Neural progenitor cell (in vitro differentiated cells): ENCODE measurements at places on chromosomes 11 and 22.
A peak's percentile ranks its signal among the peaks of the same experiment; 100 is the strongest.

DNA sequence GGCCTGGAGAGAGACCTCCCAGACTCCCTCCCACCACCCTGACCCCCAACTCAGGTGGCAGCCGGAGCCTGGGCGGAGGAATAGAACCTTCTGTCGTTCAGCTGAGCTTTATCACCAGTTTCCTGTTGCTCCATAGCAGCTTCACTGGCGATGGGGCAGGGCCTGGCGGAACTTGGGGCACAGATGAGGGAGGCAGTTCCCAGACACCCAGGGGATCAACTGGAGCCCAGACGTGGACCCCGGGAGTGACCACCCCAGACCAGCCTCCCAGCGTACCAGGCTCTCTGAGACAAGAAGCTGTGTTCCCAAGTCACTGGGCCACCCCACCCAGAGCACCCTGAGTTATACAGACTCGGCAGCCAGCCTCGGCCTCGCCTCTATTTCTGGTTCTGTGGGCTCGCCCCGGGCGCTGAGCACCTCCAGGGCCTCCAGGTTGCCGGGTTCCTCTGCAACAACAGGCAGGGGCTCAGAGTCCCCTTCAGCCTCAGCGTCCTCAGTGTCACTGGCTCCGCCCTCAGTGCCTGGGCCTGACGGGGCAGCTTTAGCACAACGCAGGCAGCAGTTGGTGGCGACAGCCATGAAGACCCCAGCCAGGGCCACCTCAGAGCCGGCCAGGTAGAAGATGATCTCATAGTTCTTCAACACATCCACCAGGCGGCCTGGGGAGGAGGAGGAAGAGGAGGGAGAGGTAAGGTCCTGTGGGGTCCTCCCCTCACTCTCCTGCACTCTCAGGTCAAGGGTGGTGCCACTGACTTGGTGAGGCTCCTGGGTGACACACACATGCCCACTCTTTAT lies 5.7 kb downstream of the SLC16A8 start:
- DNase-seq: no peak

- DNase-seq: no peak
Observed at GRCh38 chr11:73249304-73249703, 22.8 kb upstream of the P2RY6 start.

GRCh38 chr11:123255909-123256308 lies 60.9 kb upstream of the CLMP start:
- peak; percentile 77 for DNase-seq

DNA sequence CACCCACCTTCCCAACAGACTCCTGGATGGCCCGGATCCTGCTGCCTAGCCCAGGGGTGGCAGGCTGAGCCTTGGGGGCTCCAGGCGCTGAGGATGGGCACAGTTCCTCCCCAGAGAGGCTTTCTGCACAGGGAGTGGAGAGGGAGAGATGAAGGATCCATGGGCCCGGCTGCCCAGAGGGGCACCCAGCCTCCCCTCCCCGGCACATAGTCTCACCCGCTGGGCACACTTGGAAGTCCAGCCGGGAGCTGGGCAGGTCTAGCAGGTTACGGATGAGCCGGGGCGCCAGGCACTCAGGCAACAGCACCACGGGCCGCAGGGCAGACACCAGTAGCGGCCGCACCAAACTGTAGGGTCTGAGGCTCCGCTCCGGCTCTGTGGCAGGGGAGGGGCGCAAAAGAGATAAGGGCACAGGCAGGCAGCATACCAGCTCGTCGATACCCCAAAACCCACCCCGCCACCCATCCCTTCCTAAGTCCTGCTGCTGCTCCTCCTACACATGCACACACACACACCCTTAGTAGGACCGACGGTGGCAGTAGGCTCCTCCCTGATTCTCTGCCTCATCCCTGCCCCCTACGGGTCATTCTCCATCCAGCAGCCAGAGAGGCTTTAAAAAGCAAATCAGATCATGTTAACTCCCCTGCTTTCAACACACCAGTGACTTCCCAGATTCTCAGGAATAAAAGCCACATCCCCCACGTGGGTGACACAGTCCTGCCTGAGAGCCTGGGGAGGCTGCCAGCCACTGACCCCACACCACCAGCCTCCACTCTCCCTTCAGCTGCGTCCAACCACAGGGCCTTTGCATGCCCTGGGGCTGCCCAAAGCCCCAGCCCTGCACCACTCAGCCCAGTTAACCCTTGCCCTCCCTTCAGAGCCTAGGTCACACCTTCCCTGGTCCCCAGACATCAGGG lies 6.5 kb upstream of the MFNG start:
- DNase-seq: peak; percentile 70

DNA sequence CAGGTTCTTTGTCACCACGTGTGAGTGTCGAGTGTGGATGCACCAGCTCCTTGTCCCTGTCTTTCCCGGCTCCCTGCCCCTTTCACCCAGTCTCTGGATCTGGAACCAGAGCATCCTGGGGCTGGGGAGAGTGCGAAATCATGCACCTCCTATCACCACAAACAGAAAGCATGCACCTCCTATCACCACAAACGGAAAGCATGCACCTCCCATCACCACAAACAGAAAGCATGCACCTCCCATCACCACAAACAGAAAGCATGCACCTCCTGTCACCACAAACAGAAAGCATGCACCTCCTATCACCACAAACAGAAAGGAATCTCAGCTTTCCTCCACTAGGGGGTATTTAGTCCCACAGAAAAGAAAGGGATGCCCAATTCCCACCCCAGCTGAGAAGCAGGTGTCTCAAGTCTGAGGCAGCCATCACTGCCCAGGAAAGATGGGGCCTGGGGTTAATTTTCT lies 5.9 kb upstream of the GLB1L3 start:
- DNase-seq: peak; percentile 52

DNA sequence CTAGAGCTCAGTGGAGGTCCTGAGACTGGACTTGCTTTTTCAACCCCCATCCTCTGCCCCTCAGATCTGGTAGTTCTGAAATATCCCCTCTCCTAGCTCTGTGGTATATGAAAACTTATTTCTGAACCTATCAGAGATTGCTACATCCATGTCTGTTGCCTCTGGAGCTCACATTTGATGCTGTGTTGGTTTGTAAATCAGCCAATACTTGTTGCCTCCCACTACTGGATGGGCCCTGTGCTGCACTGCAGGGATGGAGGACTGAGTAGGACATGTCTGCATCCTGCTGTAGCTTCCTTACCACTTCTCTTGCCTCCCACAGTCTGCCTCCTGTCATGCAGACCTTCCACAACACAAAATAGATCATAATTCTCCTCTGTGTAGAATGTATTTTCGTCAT lies 5.2 kb downstream of the OLFML1 start:
- no peak for DNase-seq

GRCh38 chr11:15933886-15934625 lies 422.3 kb downstream of the SOX6 start:
- no peak for DNase-seq

DNA sequence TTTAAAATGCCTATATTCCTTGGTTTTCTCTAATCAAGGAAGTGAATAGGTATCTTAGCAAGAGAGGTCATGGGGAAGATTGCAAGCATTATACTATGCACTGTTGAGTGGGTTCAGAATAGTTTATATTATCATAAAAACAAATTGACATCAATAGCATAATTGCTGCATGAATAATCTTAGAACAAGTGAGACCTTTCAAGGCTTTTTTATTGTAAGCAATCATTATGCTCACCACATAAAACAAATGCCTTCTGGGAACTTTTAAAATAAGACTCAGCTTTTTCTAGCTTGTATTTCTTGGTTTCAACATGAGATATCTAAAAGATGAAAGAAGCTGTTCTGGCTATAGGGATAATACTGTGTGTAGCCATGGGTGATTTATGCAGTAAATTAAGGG lies 135.6 kb upstream of the ZC3H12C start:
- no peak for DNase-seq

GRCh38 chr11:35548925-35549561 lies 23.6 kb upstream of the PAMR1 start:
- DNase-seq: peak; percentile 92

DNA sequence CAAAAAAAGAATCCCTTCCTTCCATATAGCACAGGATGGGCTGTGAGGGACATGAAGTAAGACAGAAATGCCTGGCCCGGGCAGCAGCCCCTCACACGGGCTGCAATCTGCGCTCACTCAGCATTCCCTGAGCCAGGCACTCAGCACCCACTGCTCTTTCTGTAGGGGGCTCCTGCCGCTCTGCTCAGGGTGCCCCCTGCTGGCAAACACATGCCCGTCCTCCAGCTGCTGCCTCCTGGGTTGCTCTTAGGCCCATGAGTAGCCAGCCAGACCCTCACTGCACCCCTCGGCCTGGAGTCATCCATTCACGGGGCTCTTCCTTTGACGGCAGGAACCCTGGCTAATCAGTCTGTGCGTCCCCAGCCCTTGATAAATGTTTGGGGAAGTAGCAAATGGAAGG lies 6.9 kb downstream of the MCAT start:
- peak; percentile 60 for DNase-seq

GRCh38 chr22:36999463-36999862 lies 19.8 kb downstream of the TST start:
- no peak for DNase-seq

GRCh38 chr11:413120-414081 lies 1.4 kb downstream of the SIGIRR start:
- no peak for DNase-seq

DNA sequence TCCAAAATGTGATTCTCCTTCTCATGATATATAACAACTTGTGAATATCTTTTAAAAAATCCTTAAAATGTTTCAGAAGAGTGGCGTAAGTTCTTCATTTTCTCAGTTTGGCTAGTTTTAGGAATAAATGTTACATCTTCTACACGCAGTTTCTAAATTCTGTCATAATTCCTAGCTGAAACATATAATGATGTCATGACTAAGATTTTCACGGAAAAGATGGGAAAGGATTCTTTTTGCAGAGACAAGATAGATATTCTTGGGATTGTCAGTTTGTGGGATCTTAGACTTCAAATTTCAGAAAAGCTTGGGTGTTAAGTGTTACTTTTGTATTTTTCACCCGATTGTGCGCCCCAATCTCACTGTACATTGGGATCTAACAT lies 1.7 kb downstream of the EED start:
- DNase-seq: no peak

DNA sequence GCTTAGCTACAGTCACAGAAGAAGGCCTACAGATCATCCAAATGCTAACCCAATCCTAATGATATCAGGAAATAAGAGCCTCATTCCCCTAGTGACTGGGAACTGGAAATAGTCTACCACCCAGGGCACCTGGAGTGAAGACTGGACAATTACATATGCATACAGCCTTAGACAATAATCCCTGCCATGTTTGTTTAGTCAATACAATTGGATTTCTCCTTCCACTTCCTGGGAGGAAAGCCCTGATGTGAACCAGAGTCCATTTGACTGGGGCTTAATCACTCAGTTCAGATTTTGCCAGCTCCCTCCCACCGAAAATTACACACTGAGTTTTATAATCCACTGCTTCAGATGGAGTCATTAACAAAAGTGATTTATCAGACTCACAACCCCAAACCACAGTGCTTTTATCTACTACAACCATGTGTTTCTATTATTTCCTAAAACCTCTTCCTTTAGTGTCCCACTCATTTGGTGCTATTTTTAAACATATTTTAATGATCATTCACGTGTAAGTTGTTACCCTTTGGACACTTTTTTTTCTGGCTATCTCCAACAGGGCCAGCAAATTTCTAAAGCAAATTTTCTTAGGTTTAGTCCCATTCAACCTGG lies 29.9 kb downstream of the CWF19L2 start:
- DNase-seq: no peak

DNA sequence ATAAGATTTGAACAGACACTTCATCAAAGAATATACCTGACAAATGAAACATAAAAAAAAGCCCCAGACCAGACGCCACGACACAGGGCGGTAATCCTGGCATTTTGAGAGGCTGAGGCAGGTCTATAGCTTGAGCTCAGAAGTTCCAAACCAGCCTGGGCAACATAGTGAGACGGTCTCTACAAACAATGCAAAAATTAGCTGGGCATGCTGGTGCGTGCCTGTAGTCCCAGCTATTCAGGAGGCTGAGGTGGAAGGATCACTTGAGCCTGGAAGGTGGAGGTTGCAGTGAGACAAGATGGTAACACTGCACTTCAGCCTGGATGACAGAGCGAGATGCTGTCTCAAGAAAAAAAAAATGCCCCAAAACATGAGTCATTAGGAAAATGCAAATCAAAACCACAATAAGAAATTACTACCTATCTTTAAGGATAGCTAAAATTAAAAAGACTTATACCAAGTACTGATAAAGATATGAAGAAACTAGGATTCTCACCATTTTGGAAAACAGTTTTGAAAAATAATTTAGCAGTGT lies 91.7 kb upstream of the GRAMD1B start:
- no peak for DNase-seq

DNA sequence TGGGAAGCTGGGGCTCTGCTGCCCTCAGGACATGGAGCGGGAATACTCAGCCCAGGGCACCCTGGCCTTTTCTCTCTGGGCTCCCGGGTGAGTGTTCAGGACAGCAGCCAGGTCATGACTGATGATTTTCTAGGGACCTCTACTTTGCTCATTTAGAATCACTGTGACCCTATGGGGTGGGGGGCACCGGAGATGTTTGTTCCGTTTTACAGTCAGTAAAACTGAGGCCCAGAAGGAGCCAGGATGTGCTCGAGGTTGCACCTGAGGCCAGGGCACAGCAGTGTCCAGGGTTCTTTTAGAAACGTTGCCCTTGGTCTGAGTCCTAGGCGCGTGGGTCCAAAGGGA lies 48.1 kb downstream of the SMIM38 start:
- DNase-seq: no peak
